ENCODE measurements at places on chromosomes 7 and 10. TPM values are rescaled to one million over a fixed set of nuclear protein-coding genes. Genes with fewer than 3 reads are reported as not detected.

IFIT1B gene
- not detected for total RNA-seq

THSD7A gene
- total RNA-seq, result 0.42 TPM

CPXM2 gene
- 6.1 TPM for total RNA-seq

SYNPO2L gene
- not detected for total RNA-seq

GIMAP7 gene
- 1.4 TPM for total RNA-seq

FOXL3 gene
- total RNA-seq, result not detected

ELN gene
- total RNA-seq, result 28.2 TPM

STEAP4 gene
- 28.4 TPM for total RNA-seq

VWA2 gene
- total RNA-seq, result 31.0 TPM

UFSP1 gene
- total RNA-seq, result 1.8 TPM

EPHB6 gene
- total RNA-seq, result 299 TPM

MYL7 gene
- not detected for total RNA-seq

FFAR4 gene
- total RNA-seq, result 0.36 TPM

INTS15 gene
- total RNA-seq, result 44.8 TPM

CALML5 gene
- total RNA-seq, result 3,135 TPM

TUBB8 gene
- total RNA-seq, result not detected

SPDYE6 gene
- total RNA-seq, result not detected

FMC1 gene
- total RNA-seq, result 8.5 TPM

SYT15 gene
- 2.3 TPM for total RNA-seq

CDHR1 gene
- total RNA-seq, result 127 TPM

ZNF212 gene
- total RNA-seq, result 7.1 TPM

VAX1 gene
- not detected for total RNA-seq

ZNF117 gene
- 15.3 TPM for total RNA-seq

CHAT gene
- total RNA-seq, result not detected

SAP25 gene
- total RNA-seq, result not detected

CTAGE4 gene
- total RNA-seq, result 11.7 TPM

LRRD1 gene
- total RNA-seq, result not detected

PAOX gene
- total RNA-seq, result 7.8 TPM

Measured in suprapubic skin (tissue), 4 donors.